ENCODE measurements at places on chromosomes 11 and 22.
A peak's percentile ranks its signal among the peaks of the same experiment; 100 is the strongest.

- no peak for DNase-seq
Measured at GRCh38 chr11:126608658-126609057, 253.2 kb downstream of the ST3GAL4 start.

GRCh38 chr22:28142361-28142961 lies 223.4 kb upstream of the PITPNB start:
- peak; percentile 8 for DNase-seq

- DNase-seq: no peak
Measured at GRCh38 chr11:13169709-13170108, 107.9 kb upstream of the BMAL1 start.

DNA sequence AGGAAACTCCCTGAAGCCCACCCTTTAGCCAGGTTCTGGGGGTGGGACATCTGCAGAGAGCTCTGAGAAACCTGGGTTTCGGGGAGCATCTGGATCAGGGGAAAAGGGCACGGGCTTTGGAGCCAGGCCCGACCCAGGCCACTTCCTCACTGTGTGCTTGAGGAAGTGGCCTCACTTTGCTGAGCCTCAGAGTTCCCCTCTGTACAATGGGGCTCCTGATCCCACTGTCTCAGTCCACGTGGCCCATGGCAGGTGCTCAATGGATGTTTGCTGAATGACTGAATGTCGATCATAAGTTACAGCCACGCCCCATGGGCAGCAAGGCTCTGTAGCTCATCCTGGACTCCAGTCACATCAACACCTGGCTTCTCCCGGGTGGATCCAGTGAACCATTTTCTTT lies 1.3 kb downstream of the CRYBB3 start:
- no peak for DNase-seq

GRCh38 chr11:122851366-122851966 lies 13.2 kb downstream of the CRTAM start:
- no peak for DNase-seq

GRCh38 chr11:26914968-26915367 lies 78.9 kb upstream of the FIBIN start:
- DNase-seq: no peak

DNA sequence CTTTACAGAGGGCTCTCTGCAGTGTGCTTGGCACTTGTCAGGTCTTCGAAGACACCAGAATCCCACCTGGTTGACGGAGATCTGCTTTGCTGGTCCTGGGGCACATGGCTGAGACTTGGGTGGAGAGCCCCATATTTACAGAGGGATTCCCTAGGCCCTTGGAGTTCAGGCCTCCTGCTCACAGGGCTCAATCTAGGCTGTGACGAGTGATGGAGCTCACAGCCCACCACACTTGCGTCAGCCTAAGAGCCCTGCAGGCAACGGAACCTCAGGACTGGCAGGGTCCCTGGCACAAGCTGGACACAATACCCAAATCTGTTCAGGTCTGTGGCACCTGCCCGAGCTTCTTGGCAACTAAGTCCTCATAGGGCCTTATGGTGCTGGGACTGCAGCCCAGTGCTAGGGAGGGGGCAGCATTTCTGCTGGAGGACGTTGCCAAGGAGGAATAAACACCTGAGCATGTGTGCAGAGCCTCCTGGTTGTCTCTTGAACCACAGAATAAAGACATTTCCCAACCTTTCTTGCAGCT lies 59.1 kb downstream of the KCNC1 start:
- no peak for DNase-seq

DNA sequence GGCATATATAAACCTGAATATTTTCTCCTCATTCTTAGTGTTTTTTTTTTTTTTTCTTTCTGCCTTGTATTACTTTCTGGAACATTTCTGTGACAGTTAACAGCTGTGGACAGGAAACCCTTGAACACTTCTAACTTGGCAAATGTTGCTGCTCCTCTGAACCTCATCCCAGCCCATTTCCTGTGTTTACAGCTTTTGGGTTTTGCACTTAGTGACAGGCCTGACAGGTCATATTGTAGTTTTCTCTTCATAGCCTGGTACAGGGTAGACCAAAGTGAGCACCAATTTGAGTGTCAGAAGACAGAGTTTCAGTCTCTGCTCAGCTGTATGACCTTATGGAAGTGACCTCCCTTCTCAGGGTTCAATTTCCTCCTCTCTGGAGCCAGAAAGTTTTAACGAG lies 91.6 kb downstream of the STIM1 start:
- DNase-seq: no peak

DNA sequence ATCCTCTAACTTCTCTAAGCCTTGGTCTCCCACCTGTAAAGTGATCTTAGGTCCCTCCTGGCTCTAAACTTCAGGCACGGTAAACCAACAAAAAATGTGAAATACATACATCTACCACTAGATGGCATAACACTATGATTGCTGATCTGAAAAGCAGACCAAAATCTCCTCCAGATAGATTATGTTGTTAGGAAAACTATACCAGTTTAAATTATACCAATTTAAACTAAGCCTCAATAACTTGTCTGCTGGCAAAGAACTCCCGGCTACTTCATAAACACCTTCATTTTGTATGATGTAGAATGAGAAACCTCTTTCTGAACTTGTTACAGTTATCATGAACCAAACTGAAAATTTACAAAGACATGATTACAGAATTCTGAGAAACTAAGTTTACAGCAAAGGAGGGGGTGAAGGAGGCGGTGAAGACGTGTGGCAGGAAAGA lies 85.9 kb downstream of the SBF2 start:
- no peak for DNase-seq

- DNase-seq: no peak
Measured at GRCh38 chr11:130145975-130146776, 13.4 kb upstream of the ST14 start.

DNA sequence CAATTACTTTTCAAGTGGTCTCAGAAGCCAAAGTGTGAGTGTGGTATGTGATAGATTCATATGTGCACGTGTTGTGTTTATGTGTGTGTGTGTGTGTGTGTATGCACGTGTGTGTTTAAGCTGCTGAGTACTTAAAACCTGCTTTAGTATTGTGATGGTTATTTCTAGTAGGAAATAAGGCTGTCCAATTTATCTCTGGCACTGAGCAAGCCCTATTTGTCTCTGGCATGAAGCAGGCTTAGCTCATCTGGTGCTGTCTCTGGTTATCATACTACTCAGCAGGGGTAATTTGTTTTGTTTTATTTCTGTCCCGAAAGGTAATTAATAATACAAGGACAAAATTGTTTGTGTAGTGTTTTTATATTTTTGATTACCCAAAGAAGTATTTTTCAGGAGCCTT lies 333.7 kb downstream of the FAT3 start:
- no peak for DNase-seq

GRCh38 chr22:37697538-37697835 lies 639 bp downstream of the TRIOBP start:
- DNase-seq: no peak

GRCh38 chr11:126079621-126080124 lies 17.0 kb upstream of the CDON start:
- DNase-seq: no peak

DNA sequence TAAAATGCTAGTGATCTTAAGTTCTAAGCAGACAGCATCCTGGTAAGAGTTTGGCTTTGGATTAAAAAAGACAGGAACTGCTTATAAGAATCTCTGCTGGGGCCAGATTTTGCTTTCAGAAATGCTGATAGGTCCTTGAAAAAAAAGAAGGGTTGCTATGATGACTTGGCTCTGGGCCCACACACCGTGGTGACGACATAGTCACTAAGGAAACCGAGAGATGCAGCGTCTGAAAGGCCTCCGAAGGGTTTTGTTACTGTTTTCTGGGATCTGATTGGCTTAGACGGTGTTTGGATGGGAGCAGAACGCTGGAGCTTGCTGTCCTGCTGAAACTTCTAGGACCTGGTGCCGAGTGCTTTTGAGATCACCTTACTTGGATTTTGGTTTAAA lies 8.4 kb downstream of the FAM118A start:
- DNase-seq: no peak

GRCh38 chr11:15011776-15012345 lies 39.7 kb upstream of the CALCA start:
- DNase-seq: no peak

DNA sequence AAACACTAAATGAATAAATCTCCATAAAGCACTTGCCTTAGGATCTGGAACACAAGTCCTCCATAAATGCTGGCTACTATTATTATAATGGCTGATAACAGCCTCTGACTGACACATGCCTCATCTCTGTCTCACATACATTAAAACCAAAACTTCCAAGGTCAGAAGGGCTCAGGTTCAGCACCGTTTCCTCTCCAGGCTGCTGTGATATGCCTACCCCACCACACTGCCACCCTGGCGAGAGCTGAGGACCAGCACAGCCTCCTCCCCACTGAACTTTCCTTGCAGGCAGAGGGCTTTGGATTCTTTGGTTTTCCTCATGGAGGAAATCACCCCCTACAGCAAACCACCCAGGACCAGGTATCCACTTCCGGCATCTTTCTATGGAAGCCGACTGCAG lies 112.8 kb downstream of the ABTB2 start:
- no peak for DNase-seq

- DNase-seq: no peak
Measured at GRCh38 chr22:40156001-40156516, 21.7 kb upstream of the TNRC6B start.

GRCh38 chr22:48942698-48943566 lies 884.7 kb downstream of the BRD1 start:
- no peak for DNase-seq

- no peak for DNase-seq
Measured at GRCh38 chr11:120078397-120078796, 59.5 kb downstream of the TRIM29 start.

DNA sequence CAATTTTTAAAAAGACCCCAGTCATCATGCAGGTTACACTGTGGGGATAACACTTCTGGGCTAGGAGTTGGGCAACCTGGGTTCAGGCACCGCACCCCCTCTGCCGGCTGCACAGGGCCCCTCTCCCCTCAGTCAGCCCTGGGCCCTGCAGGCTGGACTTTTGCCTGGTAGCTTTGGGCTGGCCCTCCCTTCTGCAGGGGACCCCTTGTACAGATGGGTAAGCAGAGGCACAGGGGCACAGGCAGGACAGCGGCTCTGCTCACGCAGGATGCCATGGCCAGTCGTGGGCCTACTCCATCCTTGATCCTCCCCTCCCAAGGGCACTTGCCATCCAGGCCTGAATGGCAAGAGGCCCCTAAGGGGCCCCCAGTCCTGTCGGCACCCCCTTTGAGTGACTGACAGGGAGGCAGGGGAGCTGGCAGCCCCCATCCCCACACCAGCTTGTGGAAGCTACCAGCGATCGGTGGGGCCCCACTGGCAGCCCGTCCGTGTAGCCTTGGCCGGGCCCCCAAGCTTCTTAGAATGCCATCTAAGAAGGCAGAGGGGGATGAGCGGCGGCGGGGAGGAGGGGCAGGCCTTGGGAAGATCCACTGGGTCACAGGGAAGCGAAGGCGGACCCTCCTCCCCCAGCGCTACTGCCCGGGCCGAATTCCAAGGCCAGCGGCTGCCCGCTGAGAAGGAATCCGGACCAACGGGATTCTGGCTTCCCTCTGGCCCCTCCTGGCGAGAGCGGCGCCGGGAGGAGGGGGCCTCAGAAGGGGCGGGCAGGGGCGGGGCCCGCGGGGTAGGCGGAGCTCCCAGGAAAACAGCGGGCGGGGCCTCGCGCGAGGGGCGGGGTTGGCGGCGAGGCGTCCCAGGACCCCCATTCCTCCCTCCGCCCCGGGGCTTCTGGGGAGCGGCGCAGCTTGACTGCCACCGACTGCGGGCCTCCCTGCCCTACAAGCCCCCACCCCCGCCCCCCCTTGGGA lies 6.8 kb upstream of the CHKA start:
- peak; percentile 89 for DNase-seq

DNA sequence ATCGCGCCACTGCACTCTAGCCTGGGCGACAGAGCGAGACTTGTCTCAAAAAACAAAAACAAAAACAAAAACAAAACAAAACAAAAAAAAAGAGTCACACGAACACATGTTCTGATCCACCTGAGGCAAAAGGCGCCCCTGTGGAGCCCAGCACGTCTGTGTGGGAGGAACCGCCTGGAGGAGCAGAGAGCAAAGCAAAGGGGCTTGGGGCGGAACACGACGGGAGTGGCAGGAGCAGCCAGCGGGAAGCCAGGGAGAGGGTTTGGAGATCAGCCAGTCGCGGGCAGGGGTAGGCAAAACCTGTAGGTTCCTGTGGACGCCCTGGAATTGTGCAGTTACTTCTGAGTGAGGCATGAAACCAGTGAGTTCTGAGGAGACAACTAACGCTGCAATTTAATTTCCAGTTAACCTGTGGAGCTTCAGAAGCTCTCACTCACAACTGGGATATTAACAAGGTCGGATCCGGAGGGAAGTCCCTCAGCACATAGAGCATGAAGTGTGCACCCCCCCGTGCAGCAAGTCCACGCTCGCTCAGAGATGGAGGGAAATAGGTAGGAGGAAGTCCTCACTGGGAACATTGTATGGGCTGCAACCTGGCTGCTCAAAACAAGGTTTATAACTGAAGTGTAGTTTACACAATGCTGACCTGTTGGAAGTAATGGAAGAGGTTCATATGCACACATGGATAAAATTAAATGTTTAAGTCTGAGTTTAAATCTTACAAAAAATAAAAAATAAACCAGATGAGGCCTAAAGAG lies 13.2 kb upstream of the USP18 start:
- DNase-seq: no peak

DNA sequence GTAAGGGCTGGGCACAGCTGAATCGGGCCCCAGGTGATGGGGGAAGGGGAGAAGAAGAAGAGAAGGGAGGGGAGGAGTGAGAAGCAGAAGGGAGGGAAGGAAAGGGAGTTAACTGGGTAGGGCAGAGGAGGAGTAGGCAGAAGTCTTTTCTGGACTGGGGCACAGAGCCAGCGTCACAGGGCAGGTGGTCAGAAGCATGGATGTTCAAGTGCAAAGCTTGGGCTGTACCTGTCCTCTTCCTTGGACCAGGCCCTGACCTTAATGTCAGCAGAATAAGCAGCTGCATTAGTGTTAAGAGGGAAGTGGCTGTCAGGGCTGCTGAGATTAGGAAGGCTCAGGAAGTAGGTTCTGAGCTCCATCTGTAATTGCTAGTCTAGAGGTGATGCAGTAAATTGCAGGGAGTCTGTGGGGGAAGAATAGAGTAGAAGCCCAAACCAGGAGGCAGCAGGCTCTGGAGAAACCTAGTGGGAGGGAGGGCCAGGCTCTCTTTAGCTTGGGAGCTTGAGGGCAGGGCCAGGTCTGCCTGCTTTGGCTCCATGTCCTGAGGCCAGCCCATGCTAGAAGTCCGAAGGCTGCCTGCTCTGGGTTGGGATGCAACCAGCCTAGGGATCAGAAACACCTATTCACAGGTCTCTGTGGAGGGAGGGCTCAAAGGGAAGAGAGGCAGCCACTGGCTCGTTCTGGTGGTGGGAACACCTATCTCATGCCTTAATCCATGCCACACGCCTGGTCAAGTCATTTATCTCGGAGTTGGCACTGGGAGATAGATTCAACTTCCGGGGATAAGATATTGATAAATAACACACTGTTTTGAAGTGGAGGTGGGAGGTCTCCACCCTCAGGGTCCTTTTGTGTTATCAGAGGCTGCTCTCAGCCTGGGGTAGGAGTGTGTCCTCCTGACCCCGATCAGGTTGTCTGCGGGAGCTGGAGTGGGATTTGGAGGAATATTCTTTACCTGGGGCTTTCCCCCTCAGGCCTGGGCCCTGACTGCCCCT lies 1.7 kb upstream of the UCP3 start:
- no peak for DNase-seq

DNA sequence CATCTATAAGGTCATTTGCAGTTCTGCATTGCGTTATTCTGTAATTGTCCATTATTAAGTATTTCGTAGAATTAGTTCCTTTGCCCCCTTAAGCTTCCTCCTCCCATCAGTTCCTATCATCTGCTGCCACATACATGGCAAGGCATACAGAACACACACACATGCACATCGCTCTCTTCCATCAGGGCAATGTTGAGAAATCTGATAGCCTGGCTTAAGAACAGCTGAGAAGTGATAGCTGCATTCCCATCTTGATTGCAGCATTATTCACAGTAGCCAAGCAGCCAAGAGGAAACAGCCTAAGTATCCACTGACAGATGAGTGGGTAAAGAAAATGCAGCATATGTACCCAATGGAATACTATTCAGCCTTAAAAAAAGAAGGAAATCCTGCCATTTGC lies 186.8 kb upstream of the CADM1 start:
- no peak for DNase-seq
